ENCODE measurements at places on chromosomes 5 and 9.

GRCh38 chr5:133953568-133954145 lies 14.8 kb downstream of the C5orf15 start:
- no peak for DNase-seq

DNA sequence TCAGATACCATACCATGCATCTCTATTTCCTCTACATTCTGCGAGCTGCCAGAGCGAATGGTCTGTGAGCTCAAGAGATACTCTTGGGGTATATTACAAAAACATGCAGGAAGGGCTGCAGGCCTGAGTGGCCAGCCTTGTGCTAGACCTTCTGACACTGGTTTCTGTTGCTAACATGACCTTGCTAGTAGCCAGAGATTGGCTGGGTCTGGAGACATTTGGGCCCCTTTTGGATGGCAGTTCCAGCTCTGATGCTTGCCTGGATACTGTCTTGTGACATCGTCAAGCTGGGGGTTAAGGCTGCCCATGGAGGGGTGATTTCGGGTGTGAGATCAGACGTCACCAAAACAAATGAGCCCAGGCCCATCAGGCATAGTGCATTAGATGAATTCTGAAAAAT lies 56.1 kb upstream of the FSTL4 start:
- DNase-seq, result no peak

DNA sequence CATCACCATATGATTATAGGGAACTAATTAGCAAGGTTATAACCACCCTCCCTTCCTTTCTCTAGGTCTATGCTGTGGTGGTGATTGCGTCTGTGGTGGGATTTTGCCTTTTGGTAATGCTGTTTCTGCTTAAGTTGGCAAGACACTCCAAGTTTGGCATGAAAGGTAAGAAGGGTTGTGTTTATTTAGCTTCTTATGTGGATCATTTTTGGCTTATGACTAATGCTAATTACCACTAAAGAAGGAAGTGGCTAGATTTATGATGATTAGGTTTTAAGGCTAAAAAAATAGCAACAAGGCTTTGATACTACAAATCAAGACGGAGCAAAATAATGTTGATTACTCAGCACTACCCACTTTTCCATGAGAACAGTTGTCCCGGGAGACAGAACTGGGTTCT lies 82.4 kb downstream of the NTRK2 start:
- DNase-seq, result no peak

DNA sequence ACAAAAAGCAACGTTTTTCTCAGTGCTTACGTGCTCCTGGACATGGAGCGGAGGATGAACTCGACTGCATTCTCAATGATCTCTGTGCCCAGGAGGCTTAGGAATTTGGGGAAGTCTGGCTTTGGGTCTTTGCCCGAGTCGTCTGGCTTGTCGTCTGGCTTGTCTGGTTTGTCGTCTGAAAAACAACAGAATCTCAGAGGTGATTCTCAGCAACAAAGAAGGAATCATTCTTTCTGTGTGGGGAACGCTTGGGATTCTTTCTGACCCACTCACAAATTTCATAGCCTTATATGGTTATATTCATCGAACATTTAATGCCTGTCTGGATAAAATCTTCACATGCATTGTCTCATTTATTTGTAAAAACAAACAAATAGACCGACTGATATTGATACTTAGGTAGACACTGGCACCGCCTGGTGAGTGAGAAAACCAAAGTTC lies 4.7 kb downstream of the C5orf46 start:
- peak; percentile 18 for DNase-seq

- DNase-seq, result no peak
Measured at GRCh38 chr9:99787556-99787955, 34.1 kb upstream of the NR4A3 start.

- peak; percentile 26 for DNase-seq
Measured at GRCh38 chr9:77291714-77292113, 114.4 kb downstream of the VPS13A start.

DNA sequence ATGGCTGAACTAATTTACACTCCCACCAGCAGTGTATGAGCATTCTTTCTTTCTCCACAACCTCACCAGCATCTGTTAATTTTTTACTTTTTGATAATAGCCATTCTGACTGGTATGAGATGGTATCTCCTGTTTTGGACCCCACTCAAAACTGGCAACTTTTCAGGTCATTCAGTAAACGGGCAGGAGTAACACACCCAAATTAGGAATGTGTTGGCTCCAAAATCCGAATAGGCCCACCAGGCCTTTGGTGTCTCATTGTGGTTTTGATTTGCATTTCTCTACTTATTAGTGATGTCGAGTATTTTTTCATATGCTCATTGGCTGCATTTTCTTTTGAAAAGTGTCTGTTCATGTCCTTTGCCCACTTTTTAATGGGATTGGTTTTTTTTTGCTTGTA lies 517.1 kb downstream of the TMEM232 start:
- no peak for DNase-seq

DNA sequence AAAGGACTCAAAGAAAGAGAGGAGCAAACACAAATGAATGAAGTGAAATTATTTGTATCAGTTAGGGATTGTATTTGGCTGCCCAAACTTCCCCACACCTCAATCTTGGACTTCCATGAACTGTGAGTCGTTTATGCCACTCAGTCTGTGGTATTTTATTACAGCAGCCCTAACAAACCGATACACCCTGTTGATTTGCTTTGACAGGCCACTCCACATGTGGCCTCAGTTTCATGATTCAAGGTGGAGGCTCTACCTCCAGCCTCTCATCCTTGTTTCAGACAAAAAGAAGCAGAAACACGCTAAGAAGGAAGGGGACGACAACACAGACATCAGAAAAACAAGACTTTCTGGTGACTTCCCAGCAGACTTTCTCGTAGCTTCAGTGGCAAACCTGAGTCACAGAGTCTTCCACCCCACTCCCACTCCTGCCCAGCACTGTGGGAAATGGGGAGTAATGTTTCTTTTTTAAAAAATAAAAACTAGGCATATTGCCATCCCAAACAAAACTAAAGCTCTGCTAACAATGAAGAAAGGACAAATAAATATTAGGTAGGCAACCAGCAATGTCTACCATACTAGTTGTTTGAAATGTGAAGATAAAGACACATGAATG lies 52.2 kb upstream of the ABCA1 start:
- DNase-seq, result no peak

DNA sequence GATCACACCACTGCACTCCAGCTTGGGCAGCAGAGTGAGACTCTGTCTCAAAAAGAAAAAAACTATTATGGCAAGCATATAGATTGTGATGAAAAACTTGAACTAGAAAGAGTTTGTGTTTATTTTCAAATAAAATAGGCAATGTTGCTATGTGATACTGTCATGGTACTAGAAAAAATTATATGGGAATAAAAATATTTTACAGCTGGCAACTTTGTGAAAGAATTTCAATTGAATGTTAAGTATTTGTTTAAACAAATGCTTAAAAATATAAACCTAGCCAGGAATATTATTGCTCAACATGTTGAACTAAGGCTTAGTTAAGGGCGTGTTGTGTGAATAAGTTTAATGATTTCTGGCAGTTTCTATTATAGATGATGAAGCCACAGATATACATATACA lies 31.7 kb downstream of the HSDL2 start:
- peak; percentile 67 for DNase-seq

GRCh38 chr9:133711428-133712220 lies 26.5 kb downstream of the SARDH start:
- DNase-seq, result peak; percentile 84

- DNase-seq, result no peak
Measured at GRCh38 chr5:169911448-169912212, 68.7 kb downstream of the INSYN2B start.

DNA sequence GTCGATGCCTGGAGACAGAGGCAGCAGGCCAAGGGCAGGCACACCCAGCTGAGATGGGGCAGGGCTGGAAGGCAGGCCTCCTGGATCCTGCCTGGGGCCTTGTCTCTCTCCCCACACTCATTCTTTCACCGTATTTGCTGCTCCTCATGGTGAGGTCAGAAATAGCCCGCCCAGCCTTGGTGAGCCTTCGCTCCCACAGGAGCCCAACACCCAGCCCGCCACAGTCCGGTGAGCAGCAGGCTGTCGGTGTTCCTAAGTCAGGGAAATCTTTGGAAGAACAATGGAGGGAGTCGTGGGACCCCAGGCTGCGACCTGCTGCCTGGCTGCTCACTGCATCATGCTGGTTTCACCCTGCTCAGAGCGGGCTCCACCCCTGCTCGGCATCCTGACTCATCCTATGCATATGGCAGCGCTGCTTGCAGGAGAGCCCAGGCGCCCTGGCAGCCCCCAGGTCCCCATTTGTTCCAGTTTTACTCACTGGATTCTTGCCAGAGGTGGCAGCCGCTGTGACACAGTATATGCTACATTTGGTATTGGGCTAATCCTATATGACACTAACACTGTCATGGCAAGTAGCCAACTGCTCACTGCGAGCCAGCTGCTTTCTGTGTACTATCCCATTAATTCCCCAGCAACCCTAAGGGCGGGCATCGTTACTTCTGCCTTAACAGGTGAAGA lies 53.2 kb upstream of the NCS1 start:
- DNase-seq, result peak; percentile 29

DNA sequence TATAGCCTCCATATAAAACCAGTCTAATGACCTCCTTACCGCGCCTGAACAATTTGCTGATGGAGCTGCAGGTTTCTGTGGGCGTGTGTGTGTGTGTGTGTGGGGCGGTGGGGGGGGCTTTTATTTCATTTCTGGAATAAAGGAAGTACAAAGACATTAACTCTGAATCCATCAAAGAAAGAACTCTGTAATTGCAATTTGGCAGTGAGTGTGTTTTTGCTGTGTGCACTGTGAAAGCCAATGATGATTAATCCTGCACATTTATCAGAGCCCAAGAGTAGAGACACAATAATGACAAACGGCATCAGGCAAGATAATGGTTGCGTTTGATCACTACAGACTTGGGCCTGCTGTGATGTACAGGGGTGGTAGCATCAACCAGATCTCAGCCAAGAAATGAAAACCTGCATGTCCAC lies 29.3 kb upstream of the NDFIP1 start:
- no peak for DNase-seq

DNA sequence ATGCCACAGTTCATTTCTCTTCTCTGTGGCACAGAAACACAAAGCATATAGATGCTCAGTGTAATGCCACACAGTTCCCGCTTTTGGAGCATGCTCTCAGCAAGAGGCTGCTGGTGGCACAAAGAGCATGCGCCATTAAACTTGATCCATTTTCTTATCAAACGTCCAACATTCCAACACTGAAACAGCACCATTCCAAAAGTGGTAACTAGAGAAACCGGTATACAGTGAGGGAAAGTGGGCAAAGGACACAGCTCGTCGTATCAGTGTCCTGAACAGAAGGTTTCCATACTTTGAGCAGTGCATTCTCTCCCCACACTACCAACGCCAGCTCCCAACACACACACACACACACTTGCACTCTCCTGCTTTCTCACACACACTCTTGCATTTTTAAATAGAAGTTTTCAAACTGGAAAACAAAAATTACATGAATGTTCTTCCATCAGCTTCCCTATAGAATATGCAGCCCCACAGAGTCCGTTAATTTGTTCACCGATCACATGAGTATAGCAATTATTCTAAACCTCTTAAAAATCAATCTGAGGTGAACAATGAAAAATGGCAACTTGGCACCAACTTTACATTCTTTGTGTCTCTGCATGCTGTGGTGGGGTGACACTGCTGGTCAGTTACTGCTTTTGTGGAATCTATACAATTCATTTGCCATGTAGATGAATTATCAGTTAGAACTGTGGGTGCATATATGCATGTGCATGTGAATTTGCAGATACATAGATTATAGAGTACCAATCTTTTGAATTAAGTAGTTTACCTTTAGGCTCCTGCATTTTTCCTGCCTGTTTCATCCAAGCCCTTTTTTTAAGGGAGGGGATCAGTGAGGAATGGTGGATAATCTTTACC lies 5.7 kb downstream of the NFIB start:
- no peak for DNase-seq

GRCh38 chr5:106307265-106307664 lies 1363.5 kb downstream of the EFNA5 start:
- DNase-seq, result no peak

DNA sequence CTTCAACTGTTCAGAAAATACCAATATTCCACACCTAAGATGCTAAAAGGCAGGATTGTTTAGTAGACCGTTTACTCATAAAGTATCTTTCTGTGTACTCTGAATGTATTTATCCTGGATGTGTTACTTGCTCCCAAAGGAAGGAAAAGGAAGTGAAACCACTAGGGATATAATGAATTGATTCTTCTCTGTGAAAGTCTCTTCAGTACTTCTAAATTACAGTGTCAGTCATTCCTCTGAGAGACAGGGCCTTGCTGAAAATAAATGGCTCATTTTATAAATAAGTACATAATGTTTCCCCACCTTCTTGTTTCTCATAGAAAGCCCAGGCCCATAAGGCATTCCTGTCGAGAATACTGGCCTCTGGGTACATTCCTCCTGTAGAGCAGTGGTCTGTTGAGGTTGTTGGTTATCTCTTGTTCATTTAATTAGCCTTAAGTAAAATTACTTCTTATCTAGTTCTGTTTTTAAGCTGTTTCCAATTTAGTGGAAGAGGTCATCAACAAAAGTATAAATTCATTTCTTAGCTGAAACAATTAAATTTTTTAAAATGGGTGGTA lies 1.6 kb downstream of the HAPLN1 start:
- DNase-seq, result no peak

DNA sequence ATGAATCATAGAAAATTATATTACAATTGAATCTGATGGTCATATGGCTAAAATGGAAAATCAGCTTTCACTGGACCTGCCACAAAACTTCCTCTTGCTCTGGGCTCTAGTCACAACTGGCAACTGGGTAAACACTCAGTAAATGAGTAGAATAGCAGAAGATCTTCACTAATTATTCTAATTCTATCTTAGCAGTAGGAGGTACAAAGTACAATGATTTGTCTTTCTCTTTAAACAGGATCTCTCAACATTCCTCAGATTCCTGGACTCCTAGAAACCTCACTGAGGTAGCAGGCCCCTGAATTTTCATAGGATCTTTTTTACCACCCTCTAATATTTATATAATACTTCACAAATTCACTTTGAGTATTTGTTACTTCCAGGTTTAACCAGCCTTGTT lies 239.9 kb upstream of the SMARCA2 start:
- DNase-seq, result no peak

DNA sequence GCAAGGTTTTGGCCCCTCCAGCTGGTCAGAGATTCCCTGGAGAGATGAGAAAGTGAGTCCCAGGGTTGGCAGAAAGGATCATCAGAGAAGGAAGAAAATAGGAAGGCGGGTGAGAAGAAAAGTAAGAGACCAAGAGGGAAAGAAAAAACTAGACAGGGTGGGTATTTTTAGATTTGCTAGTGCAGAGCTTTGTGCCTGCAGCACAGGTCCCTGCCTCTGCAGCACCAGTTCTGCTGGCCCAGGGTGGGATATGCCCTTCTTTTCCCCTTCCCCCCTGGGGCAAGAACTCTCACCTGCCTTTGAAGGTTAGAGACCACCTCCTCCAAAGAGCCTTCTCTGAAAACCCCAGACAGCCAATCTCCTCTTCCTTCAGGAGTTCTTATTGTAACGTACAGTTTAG lies 90.3 kb upstream of the EGFLAM start:
- DNase-seq, result no peak
